ENCODE measurements at places on chromosomes 4 and X.

DNA sequence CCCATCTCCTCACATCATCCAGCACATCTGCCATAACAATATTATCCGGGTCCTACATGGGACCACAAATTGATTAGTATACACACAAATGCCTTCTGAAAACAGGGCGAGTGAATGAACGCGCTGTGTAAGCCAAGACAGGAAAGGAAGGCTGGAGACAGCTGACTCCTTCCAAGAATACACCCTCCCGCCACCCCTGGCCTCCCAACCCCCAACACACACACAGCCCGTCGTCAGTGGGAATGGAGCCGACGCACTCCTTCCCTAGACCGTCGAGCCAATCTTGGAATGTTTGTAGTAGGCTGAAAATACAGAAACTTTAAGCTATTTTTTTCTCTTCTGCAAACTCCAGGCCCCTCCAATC lies 319 bp upstream of the MAGEH1 start:
- DNase-seq: no peak

- no peak for DNase-seq
Observed at GRCh38 chr4:92182006-92182735, 121.6 kb upstream of the GRID2 start.

DNA sequence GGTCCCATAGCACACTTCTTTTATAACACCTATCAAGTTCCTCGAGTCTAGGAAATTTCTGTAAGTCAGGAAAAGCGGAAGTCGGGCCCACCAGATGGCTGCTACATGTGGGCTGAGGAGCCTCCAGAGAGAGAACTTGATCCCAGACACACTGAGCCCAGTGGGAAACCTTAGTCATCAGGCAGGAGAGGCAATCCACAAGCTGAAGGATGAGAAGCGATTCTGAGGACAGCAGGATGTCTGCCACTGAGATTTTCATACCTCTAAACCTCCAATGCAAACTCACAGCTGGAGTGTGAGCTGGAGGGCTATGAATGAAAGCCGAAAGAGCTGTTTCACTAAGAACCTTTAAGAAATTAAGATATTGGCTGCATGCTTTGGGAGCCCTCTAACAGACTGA lies 52.6 kb upstream of the PDHA1 start:
- DNase-seq: no peak

DNA sequence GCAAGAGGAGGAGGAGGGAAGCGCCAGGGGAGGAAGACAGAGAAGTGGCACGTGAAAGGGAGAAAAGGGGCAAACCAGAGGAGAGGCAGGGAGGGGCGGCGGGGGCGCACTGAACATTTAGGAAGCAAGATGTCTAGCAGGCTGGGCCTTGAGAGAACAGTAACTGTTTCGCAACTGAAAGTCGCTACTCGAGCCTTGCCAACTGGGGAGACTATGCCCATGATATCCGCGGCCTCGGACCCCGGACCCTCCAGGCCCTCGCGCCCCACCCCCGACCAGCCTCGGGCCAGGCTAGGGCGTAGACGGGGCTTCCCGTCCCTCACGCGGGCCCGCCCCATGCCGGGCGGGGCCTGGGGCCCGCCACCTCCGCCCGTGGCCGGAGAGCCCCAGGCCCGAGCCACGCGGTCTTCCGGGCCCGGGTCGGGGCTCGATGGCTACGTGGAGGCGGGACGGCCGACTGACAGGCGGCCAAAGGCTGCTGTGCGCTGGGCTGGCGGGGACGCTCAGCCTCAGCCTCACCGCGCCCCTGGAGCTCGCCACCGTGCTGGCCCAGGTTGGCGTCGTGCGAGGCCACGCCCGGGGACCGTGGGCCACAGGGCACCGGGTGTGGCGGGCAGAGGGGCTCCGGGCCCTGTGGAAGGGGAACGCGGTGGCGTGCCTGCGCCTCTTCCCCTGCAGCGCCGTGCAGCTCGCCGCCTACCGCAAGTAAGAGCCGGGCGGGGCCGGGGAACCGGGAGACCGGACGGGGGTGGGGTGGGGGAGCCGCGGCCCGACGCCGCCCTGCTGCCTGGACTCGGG lies at the start of gene SLC25A43:
SLC25A43 (plus strand) TSS at position 363 of the 798 bp plus-strand sequence; CDS start at position 431, 68 bp downstream.
- peak; percentile 44 for DNase-seq

DNA sequence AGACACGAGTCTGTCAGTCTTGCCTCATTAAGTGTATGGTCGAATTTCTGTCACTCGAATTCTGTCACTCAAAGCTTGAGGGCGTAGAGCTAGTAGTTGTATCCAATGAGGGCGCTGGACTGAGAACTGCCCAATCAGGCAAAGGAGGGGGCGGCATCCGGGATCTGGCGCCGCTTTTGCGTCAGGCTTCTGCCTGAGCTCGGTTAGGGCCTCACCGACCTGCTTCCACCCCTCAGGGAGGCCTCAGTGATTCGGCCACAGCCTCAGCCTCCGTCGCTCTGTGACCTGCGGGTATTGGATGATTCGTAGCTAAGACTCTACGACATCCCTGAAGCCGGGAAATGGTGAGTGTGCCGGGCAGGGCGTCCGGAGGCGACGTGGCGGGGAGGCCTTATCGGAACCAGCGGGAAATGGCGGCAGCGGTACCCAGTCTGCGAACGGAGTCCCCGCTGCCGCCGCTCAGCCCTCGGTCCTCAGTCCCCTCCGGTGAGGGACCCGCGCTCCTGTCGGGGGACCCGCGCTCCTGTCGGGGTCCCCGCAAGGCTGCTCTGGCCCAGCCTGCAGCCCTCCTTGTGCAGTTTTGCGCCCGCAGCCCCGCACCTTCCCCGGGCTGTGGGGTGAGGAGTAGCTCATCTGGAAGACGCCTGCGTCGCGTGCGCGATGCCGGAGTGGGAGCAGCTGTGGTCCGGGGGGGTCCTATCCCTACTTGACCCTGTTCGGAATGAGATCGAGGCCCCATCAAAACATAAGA lies 88.3 kb downstream of the ZNF718 start:
- no peak for DNase-seq

DNA sequence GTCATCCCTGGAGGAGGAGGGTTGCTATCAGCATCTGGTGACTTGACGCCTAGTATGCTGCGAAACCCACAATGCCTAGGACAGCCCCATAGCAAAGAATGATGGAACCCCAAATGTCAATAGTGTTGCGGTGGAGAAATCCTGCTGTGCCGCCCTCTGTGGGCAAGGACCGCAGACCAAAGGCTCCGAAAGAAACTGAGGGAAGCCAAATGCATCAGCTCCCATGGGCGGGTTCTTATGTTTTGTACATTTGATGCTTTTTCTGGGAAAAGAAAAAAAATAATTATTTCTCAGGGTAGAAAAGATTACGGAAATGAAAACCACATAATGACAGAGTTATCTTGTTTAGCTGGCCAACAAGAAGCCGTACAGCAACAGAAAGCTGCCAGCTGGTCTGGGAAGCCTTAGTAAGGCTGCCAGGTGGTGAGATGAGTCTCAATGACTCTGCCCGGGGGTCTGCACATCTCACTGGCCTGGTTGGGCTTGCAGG lies 95.0 kb upstream of the TBL1X start:
- DNase-seq: peak; percentile 21

- no peak for DNase-seq
Observed at GRCh38 chr4:155566354-155566753, 100.3 kb upstream of the GUCY1A1 start.

DNA sequence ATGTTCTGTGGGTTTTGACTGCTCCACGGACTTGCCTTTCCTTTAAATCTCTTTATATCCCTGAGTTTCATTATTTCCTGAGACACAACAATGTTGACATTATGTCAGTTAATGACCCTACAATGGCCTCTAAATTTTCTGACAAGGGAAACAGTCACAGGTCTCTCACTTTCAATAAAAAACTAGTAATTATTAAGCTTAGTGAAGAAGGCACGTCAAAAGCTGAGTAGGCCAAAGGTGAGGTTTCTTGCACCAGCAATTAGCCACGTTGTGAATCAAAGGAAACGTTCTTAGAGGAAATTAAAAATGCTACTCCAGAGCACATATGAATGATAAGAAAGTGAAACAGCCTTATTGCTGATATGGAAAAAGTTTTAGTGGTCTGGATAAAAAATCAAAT lies 930.2 kb upstream of the GRID2 start:
- DNase-seq: no peak

GRCh38 chr4:182264139-182264752 lies 21.0 kb downstream of the TENM3 start:
- DNase-seq: no peak

DNA sequence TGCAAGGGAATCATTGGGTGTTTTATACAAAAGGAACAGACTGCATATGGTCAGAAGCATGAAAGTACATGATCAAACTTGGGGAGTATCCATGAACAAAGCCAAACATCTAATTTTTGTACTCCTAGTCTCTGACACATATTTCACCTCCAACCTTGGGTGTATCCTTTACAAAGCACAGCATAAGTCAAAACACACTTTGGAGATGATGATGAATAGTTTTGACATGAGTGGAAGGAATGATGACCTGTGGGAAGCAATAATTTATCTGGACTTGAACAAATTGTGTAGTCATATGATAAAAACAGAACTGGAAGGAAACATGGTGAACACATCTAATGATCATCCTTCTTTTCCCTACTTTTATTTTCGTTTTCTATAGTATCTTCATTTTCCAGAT lies 108.7 kb upstream of the PLS3 start:
- DNase-seq: no peak

GRCh38 chrX:10636337-10636736 lies 16.0 kb upstream of the MID1 start:
- no peak for DNase-seq

GRCh38 chr4:135418353-135418752 lies 1216.8 kb upstream of the PABPC4L start:
- DNase-seq: no peak

- DNase-seq: no peak
Observed at GRCh38 chr4:83028976-83029375, 6.0 kb upstream of the COPS4 start.

DNA sequence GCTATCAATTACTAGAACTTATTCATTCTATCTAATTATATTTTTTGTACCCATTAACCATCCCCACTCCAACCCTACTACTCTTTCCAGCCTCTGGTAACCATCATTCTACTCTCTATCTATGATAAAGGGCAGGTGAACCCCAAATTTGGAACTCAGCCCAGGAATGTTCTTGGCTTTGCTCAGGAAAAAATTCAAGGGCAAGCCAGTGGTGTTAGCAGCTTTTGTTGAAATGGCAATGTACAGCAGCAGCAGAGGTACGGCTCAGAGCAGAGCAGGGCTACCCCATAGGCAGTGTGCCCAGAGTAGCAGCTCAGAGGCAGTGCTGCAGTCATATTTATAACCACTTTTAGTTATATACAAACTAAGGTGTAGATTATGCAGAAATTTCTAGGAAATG lies 138.2 kb downstream of the RNF150 start:
- DNase-seq: no peak

DNA sequence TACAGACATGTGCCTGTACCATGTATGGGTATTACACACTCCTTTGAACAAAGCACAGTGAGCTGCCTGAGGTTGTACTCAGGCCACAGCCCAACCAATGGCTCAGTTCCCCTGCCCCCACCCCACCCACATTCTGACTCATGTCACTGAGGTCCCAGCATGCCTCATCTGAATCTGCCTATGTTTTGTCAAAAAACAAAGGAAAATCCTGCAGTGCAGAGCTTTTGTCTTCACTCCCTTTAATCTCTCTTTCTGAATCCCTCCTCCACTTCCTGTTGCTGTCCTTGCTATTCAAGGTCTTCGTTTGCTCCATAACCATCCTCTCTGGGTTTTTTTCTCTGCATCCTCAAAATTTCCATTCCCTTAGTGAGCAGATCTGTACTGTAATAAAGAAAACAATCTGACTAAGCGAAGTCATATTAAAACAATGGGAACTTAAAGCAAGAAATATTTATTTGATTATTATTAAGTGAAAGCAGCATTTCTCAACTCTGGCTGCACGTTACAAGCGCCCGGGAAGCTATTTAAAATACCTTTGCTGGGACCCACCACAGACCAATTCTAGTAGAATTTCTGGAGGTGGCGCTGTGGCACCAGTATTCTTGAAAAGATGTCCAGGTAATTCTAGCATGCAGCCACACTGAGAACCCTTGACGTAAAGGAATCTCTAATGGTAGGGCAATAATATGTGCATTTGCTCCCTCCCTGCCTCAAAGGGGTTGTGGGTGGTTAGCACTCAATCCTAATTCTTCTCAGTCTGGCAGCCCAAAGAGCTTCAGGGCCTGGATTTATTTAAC lies 8.7 kb downstream of the GUCY2F start:
- DNase-seq: peak; percentile 22

- no peak for DNase-seq
Observed at GRCh38 chr4:138647433-138647832, 368.1 kb upstream of the NOCT start.

DNA sequence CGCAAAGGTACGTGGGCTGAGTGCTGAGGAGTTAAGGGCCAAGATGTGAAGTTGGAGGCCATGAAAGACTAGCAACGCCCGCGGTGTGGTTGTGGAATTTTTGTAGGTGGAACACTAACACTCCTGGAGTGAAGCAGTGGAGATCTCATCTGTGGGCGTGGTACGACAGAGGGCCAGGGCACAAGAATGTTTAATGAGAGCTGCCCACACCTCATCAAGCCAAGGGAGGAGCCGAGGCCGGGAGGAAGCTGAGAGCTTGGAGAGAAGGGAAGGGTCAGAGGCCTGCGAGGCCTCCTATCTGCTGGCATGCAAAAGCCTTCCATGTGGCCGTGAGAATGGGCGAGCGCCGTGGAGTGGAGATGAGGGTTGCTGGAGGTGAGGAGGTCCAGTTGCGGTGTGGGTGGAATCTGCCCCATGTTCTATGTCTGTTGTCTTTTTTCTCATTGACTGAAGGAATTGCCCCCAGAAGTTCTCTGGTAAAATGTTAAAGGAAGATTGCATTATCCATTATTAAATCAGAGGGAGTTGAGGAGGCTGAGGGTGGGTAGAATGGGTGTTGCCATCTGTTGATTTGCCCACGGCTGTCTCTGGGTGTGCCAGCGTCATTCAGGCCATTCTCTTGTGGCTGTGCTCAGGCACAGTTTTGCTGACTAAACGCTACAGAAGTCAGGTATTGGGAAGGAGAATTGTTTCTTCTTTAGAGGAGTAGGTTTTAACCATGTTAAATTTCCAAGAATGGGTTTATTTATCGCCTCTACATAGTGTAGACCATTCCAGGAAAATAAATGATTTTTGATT lies 19.8 kb downstream of the SNX25 start:
- DNase-seq: no peak

- no peak for DNase-seq
Observed at GRCh38 chrX:100076031-100076430, 334.0 kb downstream of the PCDH19 start.

GRCh38 chr4:44663539-44664263 lies 12.3 kb upstream of the YIPF7 start:
- DNase-seq: no peak

- DNase-seq: no peak
Observed at GRCh38 chrX:69195192-69195591, 29.9 kb upstream of the PJA1 start.

DNA sequence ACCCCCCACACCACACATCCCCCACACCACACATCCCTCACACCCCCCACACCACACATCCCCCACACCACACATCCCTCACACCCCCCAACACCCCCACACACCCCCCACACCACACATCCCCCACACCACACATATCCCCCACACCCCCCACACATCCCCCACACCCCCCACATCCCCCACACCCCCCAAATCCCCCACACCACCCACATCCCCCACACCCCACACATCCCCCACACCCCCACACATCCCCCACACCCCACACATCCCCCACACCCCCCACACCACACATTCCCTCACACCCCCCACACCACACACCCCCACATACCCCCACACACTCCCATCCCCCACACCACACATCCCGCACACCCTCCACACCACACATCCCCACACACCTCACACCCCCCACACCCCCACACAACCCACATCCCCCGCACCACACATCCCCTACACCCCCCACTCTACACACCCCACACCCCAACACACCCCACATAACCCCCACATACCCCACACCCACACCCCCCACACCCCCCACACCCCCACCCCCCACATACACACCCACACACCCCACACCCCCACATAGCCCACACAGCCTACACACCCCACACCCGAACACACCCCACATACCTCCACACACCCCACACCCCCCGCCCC lies 172.9 kb downstream of the DCLK2 start:
- no peak for DNase-seq
